ENCODE measurements at places on chromosomes 5 and 9. TPM values are rescaled to one million over a fixed set of nuclear protein-coding genes. Genes with fewer than 3 reads are reported as not detected.
A peak's percentile ranks its signal among the peaks of the same experiment; 100 is the strongest.

- no peak for DNase-seq
Measured at GRCh38 chr9:17938035-17938655, 359.3 kb downstream of the SH3GL2 start.

DNA sequence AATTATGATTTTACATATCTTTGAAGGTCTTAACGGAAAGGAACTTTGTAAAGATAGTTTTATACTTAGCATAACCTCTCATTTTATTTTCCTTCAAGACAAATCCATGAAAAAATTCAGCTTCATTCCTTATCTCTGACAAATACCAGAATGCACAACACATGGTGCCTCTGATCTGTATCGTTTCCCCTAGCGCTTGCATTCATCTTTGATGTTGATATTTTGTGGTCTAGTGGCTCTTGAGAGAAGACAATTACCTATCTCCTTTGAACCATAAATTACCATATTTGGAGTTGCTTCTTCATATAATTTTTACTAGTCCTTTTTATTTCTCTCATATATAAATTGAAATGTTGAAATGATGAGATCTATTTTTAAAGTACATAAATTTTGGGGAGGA is 551.3 kb downstream of the PDE4D start:
- no peak for DNase-seq

GRCh38 chr5:147784146-147784987 is 1.8 kb upstream of the JAKMIP2 start:
- DNase-seq = no peak

GRCh38 chr5:58753446-58753845 is 170.6 kb downstream of the RAB3C start:
- no peak for DNase-seq

DNA sequence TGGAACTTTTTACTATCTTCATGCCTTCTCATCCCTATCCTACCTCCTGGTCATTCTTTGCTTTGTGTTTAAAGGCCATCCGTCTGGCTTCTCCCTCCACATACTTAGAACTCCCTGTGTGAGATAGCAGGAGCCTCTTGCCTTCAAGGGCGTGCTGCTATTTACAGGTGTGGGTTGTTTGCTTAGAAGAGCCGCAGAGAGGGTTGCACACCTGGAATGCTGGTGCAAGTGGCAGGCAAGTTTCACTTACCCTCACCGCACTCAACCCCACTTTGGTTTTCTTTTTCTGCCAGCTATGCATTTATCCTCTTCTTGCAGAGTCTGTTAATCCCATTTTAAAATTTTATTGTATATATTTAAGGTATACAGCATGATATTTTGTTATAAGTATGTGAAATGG is 12.6 kb downstream of the SKP2 start:
- DNase-seq = no peak

DNA sequence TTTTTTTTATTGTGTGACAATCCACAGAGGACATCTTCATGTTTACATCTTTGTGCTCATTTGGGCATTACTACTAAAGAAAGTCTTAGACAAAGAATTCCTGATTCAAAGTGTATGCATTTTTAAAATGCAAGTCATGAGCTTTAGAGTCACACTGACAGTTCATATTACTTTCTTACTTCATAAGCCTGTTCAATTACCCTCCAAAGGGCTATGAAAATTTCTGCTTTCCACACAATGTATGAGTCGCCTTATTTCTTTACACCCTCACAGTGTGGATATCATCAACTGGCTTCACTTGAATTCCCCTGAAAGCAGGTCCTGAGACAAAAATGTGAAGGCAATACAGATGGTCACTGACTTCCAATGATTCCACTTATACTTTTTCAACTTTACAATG is 280.4 kb upstream of the PTGER4 start:
- DNase-seq = peak; percentile 73

DNA sequence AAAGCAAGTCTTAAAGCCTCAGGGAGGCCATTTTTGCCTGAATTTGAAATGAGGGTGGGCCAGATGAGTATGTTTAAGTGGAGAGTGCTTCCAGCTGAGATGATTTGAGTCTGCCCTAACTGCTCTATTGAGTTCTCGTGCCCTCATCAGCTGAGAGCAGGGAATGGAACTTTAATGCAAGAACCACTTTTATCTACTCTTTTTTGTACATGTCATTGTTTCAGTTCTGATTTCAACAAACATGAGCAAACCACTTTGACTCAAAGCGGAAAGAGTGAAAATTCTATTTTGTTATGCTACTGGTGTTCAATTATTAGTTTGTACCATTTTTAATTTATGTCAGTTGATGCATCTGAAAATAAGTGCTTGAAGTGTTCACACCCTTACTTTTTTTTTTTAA is 35.8 kb downstream of the DCAF10 start:
- no peak for DNase-seq

DNA sequence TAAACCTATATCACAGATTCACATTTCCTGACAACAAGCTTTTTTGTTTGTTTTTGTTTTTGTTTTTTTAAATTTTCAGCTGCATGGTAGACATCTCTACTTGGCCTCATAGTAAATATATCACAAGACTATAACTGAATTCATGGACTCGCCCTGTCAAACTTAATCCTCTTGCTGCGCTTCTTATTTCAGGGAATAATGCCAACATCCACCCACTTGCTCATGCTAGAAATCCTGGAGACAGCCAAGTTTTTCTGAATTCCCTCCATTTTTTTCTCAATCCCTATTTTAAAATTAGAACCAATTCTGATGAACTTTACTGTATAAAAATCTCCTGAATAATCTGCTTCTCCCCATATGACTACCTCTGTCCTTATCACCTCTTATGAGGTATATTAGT is 283.6 kb upstream of the RPS23 start:
- no peak for DNase-seq

Gene NREP
- total RNA-seq = 90.5 TPM
